ENCODE measurements at places on chromosomes 5 and 9. TPM values are rescaled to one million over a fixed set of nuclear protein-coding genes. Genes with fewer than 3 reads are reported as not detected.

DNA sequence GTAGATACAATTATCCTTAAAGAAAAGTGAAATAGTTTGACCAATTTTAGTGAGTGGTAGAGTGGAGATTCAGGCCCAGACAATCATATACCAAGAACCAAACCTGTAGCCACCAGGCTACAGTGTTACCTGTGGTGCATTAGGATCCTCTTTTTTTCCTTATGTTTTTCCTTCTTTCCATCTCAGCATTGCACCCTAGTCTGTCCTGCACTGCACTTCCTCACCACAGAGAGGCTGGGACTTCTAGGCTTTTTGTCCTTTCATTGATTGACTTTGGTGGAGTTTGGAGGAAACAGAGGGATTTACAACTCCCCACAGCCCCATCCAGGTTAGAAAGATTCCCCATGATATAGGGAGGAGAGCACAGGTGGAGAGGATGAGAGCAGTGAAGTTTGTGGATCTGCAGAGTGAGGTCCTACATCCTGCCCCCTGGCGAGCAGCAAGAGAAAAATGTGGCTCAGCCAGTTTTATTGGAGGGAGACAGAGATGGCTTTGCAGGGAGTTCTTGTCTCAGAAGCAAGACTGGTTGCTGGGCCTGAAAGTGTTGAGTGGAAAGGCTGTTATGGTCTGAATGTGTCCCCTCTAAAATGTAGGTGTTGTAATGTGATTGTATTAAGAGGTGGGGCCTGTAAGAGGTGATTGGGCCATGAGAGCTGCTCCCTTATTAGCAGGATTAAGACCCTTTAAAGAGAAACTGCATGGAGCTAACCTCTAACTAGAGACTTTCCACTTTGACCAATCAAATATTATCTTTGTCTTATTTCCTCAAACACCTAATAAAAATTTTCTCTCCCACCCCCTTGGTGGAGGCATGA, 36.2 kb downstream of the KIF4B start:
- no peaks in the 10 kb centered on the region for H3K36me3 ChIP-seq
- H3K27ac ChIP-seq, result no peak overlapping the region
- H3K27me3 ChIP-seq, result no peaks in the 10 kb centered on the region
- no peak for DNase-seq
- H3K4me1 ChIP-seq, result no peaks in the 10 kb centered on the region

DNA sequence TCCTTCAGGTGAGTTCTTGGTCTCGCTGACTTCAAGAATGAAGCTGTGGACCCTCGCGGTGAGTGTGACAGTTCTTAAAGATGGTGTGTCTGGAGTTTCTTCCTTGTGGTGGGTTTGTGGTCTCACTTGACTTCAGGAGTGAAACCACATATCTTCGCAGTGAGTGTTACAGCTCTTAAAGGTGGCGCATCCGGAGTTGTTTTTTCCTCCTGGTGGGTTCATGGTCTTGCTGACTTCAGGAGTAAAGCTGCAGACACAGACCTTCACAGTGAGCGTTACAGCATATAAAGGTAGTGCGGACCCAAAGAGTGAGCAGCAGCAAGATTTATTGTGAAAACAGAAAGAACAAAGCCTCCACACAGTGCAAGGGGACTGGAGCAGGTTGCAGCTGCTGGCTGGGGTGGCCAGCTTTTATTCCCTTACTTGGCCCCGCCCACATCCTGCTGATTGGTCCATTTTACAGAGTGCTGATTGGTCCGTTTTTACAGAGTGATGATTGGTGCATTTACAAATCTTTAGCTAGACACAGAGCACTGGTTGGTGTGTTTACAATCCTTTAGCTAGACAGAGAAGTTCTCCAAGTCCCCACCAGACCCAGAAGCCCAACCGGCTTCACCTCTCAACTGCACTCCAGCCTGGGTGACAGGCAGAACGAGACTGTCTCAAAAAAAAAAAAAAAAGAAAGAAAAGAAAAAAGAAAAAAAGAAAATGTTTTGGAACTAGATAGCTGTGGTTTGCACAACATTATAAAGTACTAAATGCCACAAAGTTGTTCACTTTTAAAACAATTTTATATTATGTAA, 9.1 kb upstream of the ERMP1 start:
- no peak overlapping the region for H3K27ac ChIP-seq
- H3K36me3 ChIP-seq, result no peaks in the 10 kb centered on the region
- H3K4me1 ChIP-seq, result no peaks in the 10 kb centered on the region
- no peaks in the 10 kb centered on the region for H3K27me3 ChIP-seq

- no peak overlapping the region for H3K27ac ChIP-seq
- peaks cover 1% of the 10 kb centered on the region for H3K27me3 ChIP-seq
- DNase-seq, result no peak
Measured at GRCh38 chr5:179404321-179405053, 59.2 kb upstream of the ADAMTS2 start.

DNA sequence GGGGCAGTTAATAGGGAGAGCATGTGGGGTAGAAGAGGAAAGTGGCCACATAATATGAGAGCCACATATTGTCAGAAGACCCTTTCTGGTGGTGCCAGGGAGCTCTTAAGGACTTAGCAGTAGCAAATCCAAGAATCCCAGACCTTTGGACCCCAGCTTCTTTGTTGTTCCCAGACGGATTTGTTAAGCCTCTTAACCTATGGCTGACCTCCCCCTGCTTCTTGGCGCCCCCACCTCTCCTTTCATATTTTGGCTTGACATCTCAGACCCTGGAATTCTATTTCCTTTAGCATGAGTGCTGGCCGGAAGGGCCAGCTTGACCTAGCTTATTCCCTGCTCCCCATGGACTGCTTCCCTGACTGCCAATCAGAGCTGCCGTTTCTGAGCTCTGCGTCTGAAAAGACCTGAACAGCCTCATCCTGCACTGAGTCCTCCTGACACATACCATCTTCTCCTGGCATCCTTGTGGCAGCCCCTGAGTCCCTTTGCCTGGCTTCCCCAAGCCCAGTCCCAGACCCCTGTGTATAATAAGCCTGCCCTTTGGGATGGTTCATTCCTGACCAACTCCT, 116.3 kb downstream of the PRKACG start:
- no peak overlapping the region for H3K27ac ChIP-seq
- no peaks in the 10 kb centered on the region for H3K27me3 ChIP-seq
- DNase-seq, result no peak
- no peaks in the 10 kb centered on the region for H3K36me3 ChIP-seq
- no peaks in the 10 kb centered on the region for H3K4me1 ChIP-seq
- no peak overlapping the region for H3K4me3 ChIP-seq

- H3K27ac ChIP-seq, result no peak overlapping the region
- H3K36me3 ChIP-seq, result no peaks in the 10 kb centered on the region
- no peaks in the 10 kb centered on the region for H3K4me1 ChIP-seq
- no peaks in the 10 kb centered on the region for H3K27me3 ChIP-seq
- no peak for DNase-seq
Measured at GRCh38 chr9:134688661-134689320, 47.2 kb downstream of the COL5A1 start.

DNA sequence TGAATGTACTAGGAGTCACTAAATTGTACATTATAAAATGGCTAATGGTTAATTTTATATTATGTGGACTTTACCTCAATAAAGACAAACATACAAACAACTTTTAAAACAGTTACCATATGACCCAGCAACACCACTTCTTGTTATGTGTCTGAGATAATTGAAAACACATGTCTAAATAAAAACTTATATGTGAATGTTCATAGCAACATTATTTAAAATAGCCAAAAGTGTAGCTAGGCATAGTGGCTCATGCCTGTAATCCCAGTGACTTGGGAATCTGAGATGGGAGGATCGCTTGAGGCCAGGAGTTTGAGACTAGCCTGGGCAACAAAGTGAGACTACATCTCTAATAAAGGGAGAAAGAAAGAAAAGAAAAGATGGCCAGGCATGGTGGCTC, 22.9 kb downstream of the SLC35A4 start:
- no peaks in the 10 kb centered on the region for H3K27me3 ChIP-seq
- H3K4me1 ChIP-seq, result no peaks in the 10 kb centered on the region
- no peaks in the 10 kb centered on the region for H3K36me3 ChIP-seq
- no peak for DNase-seq

DNA sequence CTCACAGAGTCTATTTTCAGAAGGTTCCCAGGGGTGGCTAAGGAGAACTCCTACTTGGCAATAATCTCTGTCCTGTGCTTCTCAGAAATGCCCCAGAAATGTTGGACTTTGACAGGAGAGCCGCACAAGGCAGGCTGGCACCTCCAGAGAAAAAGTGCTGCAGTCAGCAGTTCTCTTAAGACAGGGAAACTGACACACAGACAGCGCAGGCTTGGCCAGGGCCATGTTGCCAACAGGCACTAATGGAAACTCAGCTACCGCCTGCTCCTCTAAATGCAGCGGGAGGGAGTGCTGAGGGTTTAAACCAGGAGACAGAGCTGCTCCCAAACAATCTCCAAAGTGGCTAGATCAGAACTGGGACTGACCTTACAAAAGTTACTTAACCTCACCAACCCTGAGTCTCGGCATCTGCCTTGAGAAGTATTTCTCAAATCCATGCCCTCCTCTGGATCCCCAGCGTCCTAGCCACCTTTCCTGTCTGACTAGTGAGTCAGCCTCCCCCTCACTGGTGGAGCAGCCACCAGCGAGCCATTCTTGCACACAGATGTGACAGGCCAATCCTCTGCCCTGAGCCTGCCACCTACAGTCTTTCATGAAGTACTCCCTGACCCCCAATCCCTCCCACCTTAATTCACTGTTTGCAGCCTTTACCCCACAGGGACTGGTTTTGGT, 186.4 kb downstream of the CDK5RAP2 start:
- no peaks in the 10 kb centered on the region for H3K27me3 ChIP-seq
- no peaks in the 10 kb centered on the region for H3K4me1 ChIP-seq
- no peak for DNase-seq

DNA sequence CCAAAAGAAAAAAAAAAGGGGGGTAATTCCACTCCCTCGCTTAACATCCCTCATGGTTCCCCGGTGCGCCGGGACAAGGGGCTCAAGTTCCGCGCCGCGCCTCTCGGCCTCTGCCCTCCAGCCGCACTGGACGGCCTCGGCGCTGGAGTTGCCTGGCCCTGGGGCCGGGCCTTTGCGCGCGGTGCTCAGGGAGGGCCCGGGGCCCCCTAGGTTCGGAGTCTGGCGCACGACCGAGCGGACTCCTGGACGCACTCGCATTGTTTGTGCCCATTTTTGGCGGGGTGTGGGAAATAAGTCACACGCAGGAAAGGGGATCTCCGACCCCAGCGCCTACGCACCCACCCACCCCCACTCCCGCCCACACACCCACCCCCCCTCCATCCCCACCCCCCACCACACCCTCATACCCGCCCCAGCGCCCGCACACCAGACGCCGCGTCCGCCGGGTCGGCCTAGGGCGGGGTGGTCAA, 381 bp downstream of the MED22 start:
- peak; percentile 62 for DNase-seq
- peaks cover 7% of the 10 kb centered on the region for H3K36me3 ChIP-seq
- H3K4me1 ChIP-seq, result peaks cover 3% of the 10 kb centered on the region
- peak overlapping the region; percentile 85 for H3K4me3 ChIP-seq

GRCh38 chr5:172868436-172868923, 34.4 kb downstream of the ERGIC1 start:
- H3K27me3 ChIP-seq, result no peaks in the 10 kb centered on the region
- DNase-seq, result no peak
- H3K27ac ChIP-seq, result peak overlapping the region; percentile 91
- H3K36me3 ChIP-seq, result peaks cover 1% of the 10 kb centered on the region
- H3K4me1 ChIP-seq, result peaks cover 4% of the 10 kb centered on the region

DNA sequence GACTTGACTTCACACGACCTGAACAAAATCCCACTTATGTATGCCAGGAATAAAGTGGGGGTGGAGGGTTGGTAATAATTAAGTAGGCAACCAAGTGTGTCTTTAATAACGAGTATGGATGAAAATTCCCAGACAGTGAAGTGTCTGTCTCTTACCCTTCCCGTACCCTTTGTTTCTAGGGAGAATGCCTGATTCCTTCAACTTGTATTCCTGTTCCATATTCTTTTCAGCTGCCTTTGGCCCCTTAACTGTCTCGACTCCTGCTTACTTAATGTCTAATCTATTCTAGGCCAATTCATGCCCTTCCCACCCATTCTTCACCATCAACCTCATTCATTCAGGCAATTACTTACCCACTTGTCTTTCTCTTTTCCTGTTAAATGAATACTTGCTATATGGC, 380.5 kb downstream of the RAB3C start:
- H3K27ac ChIP-seq, result no peak overlapping the region
- H3K4me3 ChIP-seq, result no peak overlapping the region
- no peaks in the 10 kb centered on the region for H3K36me3 ChIP-seq
- H3K4me1 ChIP-seq, result no peaks in the 10 kb centered on the region
- no peak for DNase-seq
- H3K27me3 ChIP-seq, result no peaks in the 10 kb centered on the region

DNA sequence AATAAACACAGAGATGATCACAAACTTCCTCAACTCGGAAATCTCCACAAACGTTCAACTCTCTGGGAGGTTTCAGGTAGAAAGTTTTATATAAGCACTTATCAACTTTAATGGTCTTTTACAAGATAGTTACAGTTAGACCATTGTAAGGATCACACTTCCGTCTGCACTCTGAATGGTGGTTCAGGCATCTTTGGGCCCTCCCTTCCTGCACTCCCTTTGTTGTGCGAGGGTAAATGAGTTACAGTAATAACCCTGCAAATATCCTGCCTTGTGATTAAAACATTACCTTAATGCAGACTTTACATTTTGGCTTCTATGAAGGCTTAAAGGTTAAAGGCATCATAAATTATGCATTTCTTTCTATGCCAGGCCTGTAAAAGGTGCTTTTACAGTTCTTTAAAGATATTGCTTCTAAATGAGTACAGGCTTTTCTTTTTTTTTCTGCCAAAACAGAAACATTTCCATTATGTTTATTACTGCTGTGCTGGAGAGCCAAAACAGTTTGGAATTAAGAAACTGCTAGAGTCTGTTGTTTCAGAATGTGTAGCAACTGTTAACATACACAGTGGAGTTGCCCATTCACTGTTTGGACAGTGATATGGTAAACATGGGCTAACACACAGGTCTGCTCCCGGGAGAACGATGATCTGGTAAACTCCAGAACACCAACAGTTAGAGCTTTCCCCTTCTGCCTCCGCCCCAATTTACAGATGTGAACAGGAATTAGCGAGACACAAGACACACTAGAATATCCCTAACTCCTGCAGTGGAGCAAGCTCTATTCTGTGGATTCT, 1.1 kb downstream of the PRUNE2 start:
- H3K4me1 ChIP-seq, result peaks cover 7% of the 10 kb centered on the region
- no peaks in the 10 kb centered on the region for H3K27me3 ChIP-seq
- H3K4me3 ChIP-seq, result peak overlapping the region; percentile 97
- no peaks in the 10 kb centered on the region for H3K36me3 ChIP-seq

The CAVIN4 gene
- total RNA-seq, result 1.1 TPM

The PCDH12 gene
- total RNA-seq, result 10.3 TPM

The PCDHB7 gene
- 5.0 TPM for total RNA-seq

The PRRT1B gene
- total RNA-seq, result not detected

The MLANA gene
- not detected for total RNA-seq

The SPINK13 gene
- total RNA-seq, result not detected

The PDCD1LG2 gene
- total RNA-seq, result 5.3 TPM

The F2R gene
- total RNA-seq, result 17.8 TPM

The SOWAHA gene
- 0.18 TPM for total RNA-seq
